Heart left ventricle (tissue), 16 donors: ENCODE measurements at places on chromosomes 3 and 15. TPM values are rescaled to one million over a fixed set of nuclear protein-coding genes. Genes with fewer than 3 reads are reported as not detected.

The CCPG1 gene
- 105 TPM for total RNA-seq

The C3orf20 gene
- 0.21 TPM for total RNA-seq

The MKRN3 gene
- total RNA-seq: 0.13 TPM

DNA sequence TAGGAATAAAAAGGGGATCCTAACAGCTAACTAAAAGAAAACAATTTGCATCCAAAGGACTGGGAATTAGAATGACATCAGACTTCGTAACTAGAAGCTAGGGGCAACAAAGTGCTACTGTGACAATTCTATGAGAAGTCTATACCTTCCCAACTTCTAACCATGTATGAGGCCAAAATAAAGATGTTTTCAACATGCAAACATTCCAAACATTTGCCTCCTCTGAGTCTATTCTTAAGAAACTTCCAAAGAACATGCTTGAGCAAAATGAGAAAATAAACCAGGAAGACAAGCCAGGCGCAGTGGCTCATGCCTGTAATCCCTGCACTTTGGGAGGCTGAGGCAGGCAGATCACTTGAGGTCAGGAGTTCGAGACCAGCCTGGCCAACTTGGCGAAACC is 13.1 kb upstream of the RNF7 start:
- DNase-seq: no peak

DNA sequence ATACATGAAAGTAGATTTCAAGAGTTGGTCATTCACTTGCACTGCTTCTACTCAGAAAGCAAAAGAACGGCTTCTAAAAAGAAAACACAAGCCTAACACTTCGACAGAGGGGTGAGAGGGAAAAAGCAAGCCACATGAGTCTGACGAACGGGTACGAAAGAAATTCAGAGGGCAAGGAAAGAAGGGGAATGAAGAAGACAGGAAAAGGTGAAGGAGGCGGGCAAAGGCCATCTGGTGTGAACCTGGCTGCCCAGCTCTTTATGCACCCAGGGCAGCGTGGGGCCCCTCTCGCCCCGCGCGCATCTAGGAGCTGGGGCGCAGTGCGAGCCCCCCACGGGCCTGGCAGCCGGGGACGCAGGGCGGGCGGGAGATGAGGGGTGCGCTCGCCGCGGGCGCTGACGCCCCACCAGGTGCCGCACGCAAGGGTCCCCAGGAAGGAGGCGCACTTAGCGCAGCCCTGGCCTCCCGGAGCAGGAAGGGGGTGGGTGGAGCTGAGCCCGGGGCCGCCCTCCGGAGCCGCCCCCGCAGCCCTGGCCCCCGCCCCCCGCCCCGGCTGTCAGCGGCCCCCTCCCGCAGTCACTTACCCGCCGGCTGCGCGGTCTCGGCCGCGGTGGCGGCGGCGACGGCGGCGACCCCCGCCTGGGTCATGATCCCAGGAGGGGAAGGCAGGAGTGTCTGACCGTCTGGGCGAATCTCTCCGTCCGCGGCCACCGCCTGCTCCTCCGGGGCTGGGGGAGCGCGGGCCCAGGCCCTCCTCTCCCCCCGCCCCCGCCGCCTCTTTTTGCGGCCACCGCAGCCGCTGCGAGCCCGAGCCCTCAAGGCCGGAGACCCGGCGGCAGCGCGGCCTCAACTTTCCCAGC is at the start of gene USF3:
Gene USF3, minus strand, starts transcription at position 857 of the 860 bp plus-strand sequence. CDS start 21,764 bp downstream, outside the sequence.
- DNase-seq: peak; percentile 82

GRCh38 chr3:65534805-65535204 is 503.9 kb downstream of the MAGI1 start:
- DNase-seq: no peak

GRCh38 chr15:87604857-87605446 is 651.6 kb downstream of the NTRK3 start:
- no peak for DNase-seq

GRCh38 chr15:101318839-101319238 is 23.8 kb upstream of the SNRPA1 start:
- DNase-seq: no peak

GRCh38 chr3:49273825-49274532 is 3.1 kb downstream of the C3orf62 start:
- DNase-seq: no peak

DNA sequence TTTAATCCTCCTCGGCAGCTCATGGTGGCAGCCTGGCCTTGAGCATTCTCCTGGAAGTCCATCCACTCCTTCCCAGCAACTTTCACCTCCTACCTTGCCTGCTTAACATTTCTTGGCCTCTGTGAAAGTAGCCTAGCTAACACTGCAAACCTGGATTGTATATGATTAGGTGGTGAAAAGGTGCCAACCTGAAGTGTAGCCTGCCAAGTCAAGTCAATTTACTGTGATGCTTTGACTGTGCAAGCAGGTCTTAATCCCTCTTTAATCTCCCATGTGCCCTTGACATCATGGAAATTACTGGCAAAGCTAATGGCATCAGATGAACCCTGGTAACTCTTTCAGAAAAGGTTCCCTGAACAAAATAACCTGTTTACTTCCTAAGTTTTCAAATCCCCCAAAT is 169.7 kb upstream of the NR2F2 start:
- DNase-seq: no peak
